Uterus (tissue), 4 donors: ENCODE measurements at places on chromosomes 3 and 15.

- no peak for DNase-seq
Measured at GRCh38 chr3:172388412-172389078, 59.7 kb downstream of the GHSR start.

- DNase-seq, result no peak
Measured at GRCh38 chr3:129005526-129006303, 4.6 kb downstream of the EFCC1 start.

- DNase-seq, result no peak
Measured at GRCh38 chr3:55661141-55661540, 174.0 kb upstream of the WNT5A start.

- DNase-seq, result no peak
Measured at GRCh38 chr15:89912145-89912673, 543 bp downstream of the ARPIN start.

- DNase-seq, result no peak
Measured at GRCh38 chr3:53155760-53156159, 5.2 kb upstream of the PRKCD start.

DNA sequence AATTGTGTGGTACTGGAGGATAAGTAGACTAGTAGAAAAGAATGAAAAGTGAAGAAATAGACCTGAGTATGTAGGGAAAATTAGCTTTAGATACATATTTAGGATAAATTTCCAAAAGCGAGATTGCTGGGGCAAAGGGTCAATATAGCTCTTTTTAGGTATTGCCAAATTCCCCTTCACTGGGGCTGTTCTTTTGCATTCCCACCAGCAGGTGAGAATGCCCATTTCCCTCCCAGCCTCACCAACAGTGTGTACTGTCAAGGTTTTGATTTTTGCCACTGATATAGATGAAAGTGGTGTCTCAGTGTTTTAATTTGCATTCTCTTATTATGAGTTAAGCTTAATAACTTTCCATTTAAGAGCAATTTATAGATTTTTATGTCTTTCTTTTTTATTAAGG is 35.7 kb upstream of the BHLHE40 start:
- DNase-seq, result no peak

GRCh38 chr15:38895326-38896255 is 331.0 kb upstream of the RASGRP1 start:
- DNase-seq, result no peak

- DNase-seq, result no peak
Measured at GRCh38 chr15:76340198-76340802, 3.7 kb downstream of the ISL2 start.

DNA sequence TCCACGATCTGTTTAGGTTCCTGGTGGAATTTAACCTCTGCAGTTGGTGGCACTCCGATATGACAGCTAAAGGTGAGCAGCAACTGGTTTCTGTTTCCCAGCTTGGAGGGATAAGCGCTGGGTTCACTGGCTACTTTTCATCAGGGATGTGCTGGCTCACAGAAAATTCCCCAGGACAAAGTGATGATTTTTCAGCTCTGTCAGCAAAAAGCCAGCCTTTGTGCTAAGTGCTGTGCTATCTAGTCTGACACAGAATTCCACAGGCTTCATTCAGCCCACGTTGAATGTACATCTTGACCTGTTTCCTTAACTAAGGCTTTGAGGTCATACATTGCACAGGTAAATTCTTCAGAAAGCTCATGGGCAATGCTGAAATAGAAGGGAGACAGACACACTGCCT is 81.5 kb upstream of the LRTM1 start:
- DNase-seq, result no peak

- no peak for DNase-seq
Measured at GRCh38 chr3:122331886-122332285, 6.8 kb downstream of the CSTA start.

- no peak for DNase-seq
Measured at GRCh38 chr15:87896936-87897335, 359.6 kb downstream of the NTRK3 start.

GRCh38 chr3:194001-194400 is 2.6 kb upstream of the CHL1 start:
- no peak for DNase-seq

DNA sequence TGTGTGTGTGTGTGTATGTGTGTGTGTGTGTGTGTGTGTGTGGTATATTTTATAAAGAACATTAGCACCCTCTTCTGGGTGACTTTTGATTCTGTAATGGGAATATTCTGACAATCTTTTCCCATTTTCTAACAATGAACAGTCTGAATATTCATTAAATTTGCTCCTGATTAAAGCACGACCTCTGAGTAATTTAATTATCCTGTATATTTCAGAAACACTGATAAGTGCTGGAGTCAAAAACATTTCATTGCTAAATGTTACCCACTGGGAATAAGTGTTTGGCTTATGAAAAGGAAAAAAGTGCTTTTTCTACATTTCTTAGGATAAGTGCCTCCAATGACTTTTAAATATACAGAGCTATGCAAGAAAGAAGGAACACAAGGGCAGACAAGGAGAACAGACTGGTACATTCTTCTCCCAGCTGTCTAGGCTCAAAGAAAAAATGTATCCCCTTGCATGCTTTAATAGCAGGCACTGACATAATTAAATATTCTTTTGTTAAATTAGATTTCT is 32.3 kb upstream of the SYNPR start:
- no peak for DNase-seq

- DNase-seq, result no peak
Measured at GRCh38 chr15:63256433-63257274, 20.8 kb upstream of the APH1B start.

DNA sequence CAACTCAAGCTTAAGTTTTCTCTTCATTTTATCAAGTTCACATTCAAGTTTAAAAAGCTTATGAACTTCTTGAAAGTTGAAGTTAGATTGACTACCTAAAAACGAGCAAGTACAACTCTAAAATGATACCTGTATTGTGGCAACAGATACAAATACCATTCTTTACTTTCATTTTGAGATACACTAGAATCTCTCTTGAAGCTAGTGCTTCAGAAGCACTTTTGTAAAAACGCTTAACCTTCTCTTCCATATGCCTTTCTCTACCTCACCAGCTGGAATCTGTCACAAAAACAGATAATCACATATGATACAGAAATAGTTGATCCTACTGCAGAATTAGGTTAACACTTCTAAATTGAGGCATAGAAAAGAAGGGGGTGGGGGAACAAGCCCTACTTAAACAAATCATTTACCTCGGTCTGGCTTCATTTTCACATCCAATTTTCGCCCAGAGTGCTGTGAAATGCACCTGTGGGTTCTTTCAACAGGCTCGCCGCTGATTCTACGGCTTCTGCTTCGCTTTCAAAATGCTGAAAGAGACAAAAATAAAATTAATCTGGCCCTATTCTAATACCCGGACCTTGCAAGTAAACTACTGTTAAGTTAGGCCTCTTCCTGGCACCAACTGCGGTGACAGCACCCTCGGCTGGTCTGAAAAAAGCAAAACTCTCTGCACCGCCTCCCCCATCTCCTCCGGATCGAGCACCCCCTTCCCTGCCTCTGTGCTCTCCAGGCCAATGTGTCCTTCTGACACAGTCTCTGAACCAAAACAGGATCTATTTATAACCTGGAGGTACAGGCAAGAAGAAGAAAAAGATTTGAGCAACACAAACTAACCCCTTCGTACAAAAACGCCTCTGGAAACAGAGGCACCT is 1.4 kb downstream of the ATOSA start:
- peak; percentile 48 for DNase-seq

DNA sequence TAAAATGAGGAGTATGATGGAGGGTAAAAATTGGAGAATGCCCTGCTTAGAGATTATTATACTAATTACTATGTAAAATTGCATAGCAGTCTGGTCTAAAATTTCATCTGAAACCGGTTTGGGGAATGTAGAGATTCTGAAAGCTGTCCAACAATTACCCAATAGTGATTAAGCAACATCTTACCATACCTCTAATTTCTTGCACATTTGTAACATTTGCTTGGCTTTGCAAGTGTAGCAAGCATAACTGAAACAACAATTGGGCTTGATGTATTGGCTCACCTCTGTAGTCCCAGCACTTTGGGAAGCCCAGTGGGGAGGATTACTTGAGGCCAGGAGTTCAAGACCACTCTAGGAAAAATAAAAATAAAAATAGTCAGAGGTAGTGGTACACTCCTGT is 17.4 kb downstream of the AADACL2 start:
- DNase-seq, result no peak

- DNase-seq, result no peak
Measured at GRCh38 chr15:23073890-23074646, 34.7 kb upstream of the TUBGCP5 start.

DNA sequence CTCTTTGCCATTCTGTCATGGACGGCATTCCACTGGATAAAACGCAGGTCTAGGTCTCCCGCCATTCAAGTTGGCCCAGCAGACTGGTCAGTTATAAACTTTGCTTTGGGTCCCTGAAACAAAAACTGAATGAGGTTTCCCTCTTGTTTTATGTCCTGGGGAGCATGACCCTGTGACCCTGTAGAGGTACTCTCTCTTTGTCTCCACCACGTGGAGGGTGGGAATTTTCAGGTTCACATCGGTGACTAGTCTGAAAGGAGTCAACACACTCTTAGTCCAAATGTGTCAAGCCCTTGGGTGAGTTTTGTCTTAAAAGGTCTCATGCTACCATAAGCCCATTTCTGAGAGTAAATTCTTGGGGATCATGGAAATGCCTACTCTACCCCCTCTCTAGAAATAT is 139.9 kb downstream of the PLCH1 start:
- DNase-seq, result no peak

GRCh38 chr3:102054543-102055080 is 205.3 kb downstream of the NFKBIZ start:
- no peak for DNase-seq

DNA sequence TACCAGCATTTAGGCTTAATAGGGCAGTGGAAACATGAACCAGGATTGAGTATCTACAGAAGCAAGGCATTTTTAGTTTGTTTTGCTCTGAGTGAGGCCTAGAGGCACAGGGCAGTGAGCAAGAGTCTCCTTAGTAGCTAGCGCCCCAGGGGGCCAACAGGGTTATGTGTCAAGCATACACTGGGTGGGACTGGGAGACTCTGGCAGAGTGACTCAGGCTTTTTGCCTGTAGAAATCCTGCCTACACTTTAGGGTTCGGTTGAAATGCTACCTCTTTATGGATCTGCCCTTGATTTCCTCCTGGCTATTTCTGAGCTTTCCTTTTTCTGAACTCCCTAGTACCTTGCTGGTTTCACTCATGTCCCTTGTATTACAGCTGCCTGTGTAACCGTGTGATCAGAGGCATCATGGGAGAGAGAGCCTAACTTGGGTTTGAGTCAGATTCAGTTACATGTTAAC is 72.2 kb downstream of the TOP2B start:
- peak; percentile 68 for DNase-seq

GRCh38 chr3:170584585-170585007 is 1.3 kb downstream of the SLC7A14 start:
- peak; percentile 42 for DNase-seq

DNA sequence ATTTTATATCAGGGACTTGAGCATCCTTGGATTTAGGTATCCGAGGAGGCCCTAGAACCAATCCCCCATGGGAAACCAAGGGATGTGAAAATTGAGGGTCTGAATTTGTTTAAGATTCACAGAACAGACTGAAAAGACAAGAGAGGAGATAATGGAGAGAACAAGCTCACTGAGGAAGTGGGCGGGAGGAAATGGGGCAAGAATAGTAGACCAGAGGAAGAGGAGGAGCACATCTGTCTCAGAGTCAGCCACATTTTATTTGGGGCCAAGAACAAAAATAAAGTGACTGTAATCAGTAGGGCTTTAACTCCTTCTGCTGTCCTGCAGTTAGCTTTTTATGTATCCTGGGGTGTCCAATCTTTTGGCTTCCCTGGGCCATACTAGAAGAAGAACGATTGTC is 63.8 kb downstream of the BLM start:
- no peak for DNase-seq

DNA sequence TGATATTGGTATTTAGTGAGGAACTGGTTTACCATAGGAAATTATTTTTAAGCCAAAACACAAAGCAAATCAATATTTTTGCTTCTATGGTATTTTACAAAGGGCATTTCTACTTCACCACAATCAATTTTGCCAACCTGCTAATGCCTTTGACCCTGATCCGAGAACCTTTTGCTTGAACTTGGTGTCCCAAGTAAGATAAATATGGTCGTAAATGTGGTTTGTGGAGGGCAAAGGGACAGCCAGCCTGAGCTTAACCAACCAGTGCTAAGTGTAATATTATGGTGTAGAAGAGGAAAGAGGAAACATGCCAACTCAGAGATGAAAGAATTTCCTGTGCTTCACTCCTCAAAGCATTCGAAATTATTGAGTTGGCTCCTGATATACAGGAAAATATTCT is 148.4 kb downstream of the C3orf38 start:
- no peak for DNase-seq

DNA sequence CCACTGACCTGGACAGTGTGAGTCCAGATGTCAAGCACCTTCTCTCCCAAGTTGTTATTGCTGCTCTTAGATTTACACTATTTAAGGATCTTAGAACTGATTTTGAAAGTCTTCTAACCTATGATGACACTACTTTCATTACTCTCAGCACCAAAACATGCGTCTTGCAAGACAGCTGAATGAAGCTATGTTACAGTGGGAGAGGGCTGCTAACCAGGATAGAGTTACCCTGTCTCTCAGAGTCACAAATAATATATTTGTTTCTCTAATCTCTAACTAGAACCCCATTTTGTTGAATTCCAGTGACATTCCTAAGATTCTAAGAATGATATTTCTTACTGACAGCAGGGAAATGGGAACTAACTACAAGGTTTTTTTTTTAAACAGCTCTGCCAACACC is 455.5 kb downstream of the MAGI1 start:
- no peak for DNase-seq

DNA sequence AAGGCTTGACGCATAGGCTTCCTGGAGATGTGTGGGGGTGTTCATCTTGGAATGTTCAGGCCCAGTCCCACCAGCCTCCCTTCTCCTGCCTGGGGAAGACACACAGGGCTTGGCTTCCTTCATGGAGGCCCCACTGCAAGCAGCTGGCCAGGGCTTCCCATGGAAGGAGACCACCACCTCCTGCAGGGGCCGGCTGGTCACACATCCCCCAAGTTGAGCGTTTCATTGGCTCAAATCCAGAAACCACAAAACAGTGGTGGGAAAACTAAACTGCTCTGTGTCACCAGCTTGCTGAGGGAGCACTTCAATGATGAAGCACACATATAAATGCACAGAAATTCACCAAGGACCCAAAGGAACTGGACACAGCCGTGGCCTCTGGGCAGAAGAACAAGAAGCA is 8.3 kb downstream of the IQSEC1 start:
- no peak for DNase-seq
